ENCODE measurements at places on chromosomes 13 and 19.

- DNase-seq: peak; percentile 70
These were observed 12.8 kb upstream of the ZNF682 start for GRCh38 chr19:20051841-20052768.

DNA sequence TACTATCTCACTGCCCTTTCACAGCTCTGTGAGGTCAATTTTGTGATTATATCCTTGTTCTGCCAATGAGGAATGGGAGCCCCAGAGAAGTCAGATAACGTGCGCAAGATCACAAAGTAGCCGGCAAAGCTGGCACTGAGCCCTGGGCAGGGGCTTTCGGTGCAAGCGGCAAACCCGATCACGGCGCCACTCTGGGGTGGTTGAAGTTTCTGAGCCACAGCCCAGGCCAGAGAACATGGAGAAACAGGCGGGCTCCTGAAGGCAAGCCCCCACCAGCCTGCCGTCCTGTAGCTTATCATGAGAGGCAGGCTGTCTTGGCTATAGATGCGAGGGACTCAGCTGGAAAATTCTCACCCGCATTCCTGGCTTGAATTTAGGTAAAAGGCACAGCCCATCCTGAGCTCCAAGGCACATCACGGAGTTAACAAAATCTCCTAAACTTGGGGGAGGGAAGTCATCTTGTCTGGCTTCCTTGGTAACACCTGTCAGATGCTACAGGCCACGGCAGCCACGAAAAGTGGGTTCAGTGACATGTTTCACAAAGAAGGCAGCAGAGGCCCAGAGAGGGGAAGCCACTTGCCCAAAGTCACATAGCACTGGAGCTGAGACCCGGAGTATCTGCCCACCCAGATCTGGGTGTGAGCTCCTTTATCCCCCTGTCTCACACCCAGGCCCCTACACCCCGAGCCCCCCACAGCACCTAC lies 12.5 kb downstream of the TNNT1 start:
- DNase-seq: no peak

DNA sequence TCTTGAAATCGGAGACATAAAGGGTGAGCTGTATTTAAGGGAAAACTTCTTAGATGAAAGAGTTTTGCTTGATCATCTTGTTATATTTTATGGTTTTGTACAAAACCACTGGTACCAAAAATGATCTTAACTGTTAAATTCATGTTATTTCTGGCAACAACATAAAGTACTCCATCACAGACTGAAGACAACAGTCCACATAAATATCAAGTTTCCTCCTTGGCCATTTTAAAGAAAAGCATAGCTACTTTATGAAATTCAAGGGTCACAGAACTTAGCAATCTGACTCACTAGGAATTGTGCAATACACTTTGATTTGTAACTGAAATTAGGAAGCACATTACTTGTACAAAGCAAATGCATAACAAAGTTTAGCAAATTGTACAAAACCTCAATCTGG lies 66.3 kb downstream of the TBC1D4 start:
- no peak for DNase-seq

DNA sequence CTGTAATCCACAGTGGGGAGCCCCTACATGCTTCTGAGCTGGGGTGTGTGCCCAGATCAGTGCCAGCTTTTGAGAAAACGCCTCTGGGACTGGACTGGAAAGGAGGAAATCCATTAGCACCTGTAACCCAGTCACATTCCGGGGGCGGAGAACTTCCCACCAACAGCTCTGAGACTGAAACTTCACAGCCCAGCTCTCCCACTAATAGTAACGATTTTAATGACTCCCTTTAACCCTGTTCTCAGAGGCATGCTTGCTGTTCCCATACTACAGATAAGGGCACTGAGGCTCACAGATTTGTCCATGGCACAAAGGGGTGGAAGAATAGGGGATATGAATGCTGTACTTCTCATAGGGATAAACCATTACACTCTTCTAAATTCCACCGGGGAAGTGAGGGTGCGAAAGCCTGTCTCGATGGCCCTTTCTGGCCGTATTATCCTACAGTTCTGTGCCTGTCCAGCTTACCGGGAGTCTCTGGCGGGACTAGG lies 851 bp downstream of the FBXO46 start:
- no peak for DNase-seq

DNA sequence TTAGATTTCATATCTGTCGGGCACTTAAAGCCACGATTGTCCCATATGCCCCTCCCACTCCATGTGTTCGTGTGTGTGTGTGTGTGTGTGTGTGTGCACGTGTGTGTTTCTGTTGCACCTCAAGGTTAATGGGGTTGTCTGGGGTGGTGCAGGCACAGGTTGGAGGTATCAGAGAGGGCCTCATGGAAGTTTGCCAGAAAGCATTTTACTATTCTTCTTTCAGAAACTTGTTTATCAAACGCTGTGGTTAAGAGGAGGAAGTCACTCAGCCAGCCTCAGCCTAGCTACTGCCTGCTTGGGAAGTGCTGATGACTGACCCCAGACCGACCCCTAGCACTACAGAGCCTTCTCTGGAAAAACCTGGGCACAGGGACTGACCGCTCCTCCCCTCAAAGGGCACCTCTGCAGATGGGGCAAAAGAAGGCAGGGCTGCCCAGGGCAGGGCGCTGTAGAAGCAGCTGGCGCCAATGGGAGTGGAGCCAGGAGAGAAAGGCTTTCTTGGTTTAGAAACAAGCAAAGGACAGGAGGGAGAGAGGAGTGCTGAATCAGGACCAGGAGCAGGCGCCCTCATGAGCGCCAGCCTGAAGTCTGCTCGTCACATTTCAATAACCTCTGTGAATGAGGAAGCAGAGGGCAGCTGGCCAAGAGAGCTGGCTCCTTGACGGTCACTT lies 3.9 kb downstream of the SIAH3 start:
- DNase-seq: peak; percentile 54

GRCh38 chr19:49558591-49558990 lies 21.8 kb downstream of the NOSIP start:
- DNase-seq: no peak

- DNase-seq: no peak
These were observed 70.3 kb downstream of the FNDC3A start for GRCh38 chr13:49046002-49046401.

DNA sequence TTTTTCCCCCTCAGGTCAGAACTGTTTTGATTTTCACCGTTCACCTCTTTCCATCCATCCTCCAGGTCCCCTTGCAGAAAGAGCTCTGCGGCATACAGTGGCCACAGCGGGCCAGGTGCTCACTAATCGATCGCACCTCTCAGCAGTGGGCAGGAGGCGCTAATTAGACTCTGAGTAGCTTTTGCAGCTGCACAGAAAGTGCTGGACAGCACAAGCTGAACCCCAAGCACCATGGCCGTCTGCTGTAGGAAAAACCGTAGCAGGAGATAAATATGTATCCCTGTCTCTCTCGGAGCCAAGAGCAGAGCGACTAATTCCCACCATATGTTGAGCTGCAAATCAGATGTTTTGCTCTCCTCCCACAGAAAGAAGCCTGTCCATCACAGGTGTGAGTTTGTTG lies 54.4 kb downstream of the PEX11G start:
- no peak for DNase-seq

GRCh38 chr19:7293762-7294557 lies at the start of gene INSR:
Gene INSR (minus strand): TSS chr19:7294414. CDS start chr19:7293891, 523 bp downstream.
- peak; percentile 40 for DNase-seq

- peak; percentile 90 for DNase-seq
These were observed 10.3 kb upstream of the BBC3 start for GRCh38 chr19:47240996-47241918.

DNA sequence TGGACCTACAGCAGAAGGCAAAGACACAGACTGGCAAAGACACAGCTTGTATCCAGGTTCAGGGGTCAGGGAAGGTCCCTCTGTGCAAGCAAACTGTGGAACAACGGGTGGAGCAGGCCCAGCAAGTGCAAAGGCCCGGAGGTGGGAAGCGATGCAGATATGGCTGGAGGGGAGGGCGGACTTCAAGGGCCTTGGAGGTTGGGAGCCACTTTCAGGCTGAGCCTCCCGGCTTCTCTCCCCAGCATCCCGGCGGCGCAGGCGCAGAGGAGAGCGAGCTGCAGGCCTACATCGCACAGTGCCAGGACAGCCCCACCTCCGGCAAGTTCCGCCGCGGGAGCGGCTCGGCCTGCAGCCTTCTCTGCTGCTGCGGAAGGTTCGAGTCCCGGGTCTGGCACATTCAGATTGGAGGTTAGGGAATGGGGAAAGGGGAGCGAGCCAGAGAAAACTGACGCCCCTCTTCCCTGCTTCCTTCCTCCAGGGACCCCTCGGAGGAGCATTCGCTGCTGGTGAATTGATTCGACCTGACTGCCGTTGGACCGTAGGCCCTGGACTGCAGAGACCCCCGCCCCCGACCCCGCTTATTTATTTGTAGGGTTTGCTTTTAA lies 2.1 kb upstream of the PNPLA6 start:
- DNase-seq: no peak

DNA sequence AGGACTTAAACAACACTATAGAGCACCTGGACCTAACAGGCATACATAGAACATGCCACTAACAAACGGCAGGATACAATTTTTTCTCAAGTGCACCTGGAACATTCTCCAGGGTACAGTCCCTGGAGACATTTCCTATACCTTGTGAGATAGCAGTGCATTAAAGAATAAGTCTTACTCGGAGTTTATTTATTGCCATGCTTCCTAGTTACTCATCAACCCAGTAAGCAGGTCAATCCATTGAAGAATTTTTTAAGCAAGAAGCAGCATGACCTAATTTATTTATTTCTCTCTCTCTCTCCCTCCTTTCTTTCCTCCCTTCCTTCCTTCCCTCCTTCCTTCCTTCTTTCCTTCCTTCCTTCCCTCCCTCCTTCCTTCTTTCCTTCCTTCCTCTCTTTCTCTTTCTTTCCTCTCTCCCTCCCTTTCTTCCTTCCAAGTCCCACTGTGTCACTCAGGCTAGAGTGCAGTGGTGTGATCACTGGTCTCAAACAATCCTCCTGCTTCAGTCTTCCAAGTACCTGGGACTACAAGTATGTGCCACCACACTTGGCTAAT lies 6.6 kb upstream of the TFDP1 start:
- no peak for DNase-seq

- DNase-seq: no peak
These were observed 41.9 kb downstream of the CERS4 start for GRCh38 chr19:8251025-8251472.

- no peak for DNase-seq
These were observed 491.7 kb upstream of the SLC10A2 start for GRCh38 chr13:103557878-103558277.

- DNase-seq: peak; percentile 24
These were observed 877 bp upstream of the N4BP2L1 start for GRCh38 chr13:32428581-32429432.

DNA sequence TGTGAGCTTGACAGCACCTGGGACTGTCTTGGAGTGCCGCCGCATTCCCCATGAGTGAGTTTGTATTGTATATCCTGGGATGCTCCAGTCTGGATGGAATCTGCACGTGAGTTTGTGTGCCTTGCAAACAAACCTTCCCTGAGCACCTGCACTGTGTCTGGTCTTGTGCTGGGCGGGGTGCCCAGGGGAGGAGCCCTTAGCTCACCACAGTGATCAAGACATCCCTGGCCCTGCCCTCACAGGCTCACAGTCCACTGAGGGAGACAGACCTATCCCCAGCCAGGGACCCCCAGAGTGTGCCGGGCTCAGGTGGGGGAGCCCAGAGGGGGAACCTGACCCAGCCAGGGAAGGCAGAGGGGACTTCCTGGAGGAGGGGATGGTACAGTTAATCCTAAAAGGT lies 1.7 kb upstream of the BCAM start:
- DNase-seq: no peak

DNA sequence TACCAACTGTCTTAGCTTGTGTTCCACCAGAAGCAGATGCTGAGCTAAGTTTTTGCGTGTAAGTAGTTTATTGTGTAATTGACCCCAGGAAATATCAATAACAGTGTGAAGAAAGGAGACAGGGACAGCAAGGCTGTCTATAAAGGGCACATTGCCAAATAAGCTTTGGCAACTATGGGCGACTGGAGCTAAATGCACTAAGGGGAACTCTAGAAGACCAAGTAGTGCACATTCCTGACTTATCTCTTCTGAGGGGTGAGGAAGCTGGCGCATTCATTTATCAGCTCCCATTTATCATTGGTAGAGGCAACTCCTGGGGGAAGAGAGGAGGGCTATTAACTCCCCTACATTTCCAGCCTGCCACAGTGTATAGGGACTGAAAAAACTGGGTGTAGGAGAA lies 135.0 kb downstream of the DLEU7 start:
- DNase-seq: no peak

GRCh38 chr19:30646806-30647205 lies 274.6 kb downstream of the ZNF536 start:
- no peak for DNase-seq

DNA sequence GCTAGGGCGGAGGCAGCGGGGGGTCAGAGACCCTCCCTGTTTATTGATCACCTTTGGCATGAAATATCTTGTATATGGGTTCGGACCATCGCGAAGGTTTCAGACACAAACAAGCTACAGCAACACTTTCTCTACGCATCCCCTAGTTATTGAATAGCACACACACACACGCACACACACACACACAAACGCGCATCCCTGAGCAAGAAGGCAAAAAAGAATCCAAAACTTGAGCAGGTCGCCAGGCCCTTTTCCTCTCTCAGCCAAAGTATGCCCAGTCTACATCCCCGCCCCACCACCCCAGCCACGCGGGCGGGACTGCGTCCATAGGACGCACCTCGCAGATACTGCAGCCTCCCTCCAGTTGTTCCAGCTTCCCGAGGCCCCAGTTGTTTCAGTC lies 16.0 kb downstream of the POU4F1 start:
- no peak for DNase-seq

- peak; percentile 34 for DNase-seq
These were observed 232.0 kb downstream of the B3GLCT start for GRCh38 chr13:31431722-31432137.

DNA sequence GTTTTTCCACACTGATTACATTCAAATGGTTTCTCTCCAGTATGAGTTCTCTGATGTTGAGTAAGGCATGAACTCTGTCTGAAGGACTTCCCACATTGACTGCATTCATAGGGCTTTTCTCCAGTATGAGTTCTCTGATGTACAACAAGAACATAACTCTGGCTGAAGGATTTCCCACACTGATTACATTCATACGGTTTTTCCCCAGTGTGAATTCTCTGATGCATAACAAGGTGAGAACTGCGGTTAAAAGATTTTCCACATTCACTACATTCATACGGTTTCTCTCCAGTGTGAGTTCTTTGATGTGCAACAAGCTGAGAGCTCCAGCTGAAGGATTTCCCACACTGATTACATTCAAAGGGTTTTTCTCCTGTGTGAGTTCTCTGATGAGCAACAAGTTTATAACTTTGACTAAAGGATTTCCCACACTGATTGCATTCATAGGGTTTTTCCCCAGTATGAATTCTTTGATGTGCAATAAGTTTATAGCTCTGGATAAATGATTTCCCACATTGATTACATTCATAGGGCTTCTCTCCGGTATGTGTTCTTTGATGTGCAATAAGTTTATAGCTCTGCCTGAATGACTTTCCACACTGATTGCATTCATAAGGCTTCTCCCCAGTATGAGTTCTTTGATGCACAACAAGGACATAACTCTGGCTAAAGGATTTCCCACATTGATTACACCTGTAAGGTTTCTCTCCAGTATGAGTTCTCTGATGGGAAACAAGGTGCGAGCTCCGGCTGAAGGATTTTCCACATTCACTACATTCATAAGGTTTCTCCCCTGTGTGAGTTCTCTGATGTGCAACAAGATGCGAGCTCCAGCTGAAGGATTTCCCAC lies 23.5 kb downstream of the ZNF180 start:
- no peak for DNase-seq

- no peak for DNase-seq
These were observed 7.8 kb downstream of the ZBTB7A start for GRCh38 chr19:4058693-4059452.
